Type B pancreatic cell (in vitro differentiated cells): ENCODE measurements at places on chromosomes 3 and 15.

DNA sequence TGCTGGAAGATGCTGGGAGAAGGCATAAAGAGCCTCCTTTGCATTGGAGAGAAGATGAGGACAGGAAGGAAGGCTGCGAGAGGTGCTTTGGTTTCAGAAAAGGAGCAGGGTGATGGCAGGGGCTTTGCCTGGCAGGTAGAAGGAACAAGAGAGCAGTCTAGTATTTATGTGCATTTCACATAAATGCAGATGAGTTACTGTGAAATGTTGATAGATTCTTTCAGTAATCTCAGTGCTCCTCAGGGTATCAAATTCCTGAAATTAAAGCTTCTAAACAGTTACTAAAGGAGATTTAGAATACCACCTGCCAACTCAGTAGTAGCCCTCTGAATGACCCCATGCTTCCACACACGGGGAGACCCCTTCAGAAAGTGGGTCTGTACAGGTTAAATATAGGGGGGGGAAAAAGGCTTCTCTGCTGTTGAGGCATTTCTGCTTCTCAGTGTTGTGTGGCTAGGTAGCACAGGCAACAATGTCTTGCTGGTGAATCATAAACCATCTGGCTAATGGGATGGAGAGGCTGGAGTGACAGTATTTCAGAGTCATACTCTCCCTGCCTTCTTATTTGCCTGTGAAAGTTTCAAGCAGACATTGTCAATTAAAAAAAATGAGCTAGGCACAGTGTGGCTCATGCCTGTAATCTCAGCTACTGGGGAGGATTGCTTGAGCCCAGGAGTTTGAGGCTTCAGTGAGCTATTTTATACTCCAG, 14.3 kb upstream of the FBXL22 start:
- no peak for DNase-seq

DNA sequence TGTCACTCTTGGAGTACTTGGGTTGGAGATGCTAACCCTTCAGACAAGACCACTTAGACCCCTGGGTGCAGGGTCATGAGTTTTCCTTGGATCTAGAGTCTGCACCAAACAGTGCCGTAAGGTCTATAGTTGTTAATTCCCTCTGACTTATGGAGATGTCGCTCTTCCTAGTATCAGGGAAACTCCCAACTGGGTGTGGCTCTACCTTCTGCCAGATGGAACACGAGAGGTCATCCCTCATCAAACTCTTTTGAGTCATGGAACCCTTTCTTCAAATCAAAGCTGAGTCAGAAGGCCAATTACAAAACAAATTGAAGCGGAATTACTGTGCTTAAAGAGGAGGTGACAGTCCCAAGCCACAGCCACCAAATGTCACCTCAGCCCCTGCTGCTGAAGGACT, 514.9 kb upstream of the PROK2 start:
- DNase-seq = no peak

DNA sequence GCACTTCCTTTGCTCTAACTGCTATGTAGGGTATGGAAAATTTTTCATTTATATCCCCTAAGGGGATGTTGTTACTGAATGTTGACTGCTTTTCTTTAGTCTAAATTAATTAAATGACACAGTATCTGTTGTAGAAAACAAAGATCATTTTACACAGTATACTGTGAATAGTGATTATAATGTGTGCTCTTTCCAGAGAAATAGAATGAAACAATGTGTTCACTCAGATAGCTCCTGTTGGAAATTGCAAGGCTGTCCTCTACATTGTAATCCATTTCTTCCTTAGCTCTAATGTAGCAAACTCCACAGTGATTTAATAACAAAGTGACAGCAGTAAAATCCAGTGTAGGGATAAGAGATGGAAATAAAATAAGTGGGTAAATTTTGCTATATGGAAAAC, 159.0 kb upstream of the VEPH1 start:
- DNase-seq = no peak

- no peak for DNase-seq
Observed at GRCh38 chr15:43911235-43911781, 84.5 kb downstream of the WDR76 start.

GRCh38 chr15:44194323-44195150, 534 bp downstream of the FRMD5 start:
- DNase-seq = peak; percentile 70

- DNase-seq = no peak
Observed at GRCh38 chr3:137304313-137305056, 346.7 kb downstream of the IL20RB start.

DNA sequence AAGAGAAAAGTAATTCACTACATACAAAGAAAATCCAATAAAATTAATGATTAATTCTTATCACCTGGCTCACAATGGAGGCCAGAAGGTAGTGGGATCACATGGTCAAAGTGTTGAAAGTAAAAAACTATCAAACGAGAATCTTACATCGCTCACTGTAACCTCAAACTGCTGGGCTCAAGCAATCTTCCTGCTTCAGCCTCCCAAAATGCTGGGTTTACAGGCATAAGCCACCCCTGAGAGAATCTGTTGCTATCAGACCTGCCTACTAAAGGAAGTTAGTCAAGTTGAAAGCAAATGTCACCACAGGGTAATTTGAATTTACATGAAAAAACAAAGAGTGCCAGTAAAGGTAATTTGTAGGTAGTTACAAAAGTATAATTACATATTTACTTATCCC, 103.3 kb downstream of the PCCB start:
- no peak for DNase-seq

- DNase-seq = no peak
Observed at GRCh38 chr15:70390723-70391122, 293.0 kb upstream of the TLE3 start.

DNA sequence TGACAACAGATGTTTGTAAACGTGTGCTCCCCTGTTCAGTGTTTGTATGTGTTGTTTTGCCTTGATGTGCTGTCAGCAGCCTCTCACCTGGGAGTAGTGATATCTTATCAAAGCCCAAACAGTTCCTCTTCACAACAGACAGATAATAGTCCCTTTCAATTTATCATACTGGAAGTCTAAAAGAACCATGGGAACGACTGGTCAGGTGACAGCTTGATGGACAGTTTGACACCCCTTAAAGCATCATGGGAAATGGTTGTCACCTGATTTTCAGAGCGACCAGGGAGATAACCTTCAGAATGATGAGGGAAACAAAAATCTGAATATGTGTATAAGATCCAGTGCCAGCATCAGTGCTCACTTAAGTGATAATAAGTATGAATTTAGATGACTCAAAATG, 146.3 kb upstream of the SOX2 start:
- DNase-seq = no peak

- no peak for DNase-seq
Observed at GRCh38 chr3:148175214-148175613, 522.5 kb upstream of the AGTR1 start.

GRCh38 chr15:89138999-89139612, 50.9 kb downstream of the ABHD2 start:
- no peak for DNase-seq

DNA sequence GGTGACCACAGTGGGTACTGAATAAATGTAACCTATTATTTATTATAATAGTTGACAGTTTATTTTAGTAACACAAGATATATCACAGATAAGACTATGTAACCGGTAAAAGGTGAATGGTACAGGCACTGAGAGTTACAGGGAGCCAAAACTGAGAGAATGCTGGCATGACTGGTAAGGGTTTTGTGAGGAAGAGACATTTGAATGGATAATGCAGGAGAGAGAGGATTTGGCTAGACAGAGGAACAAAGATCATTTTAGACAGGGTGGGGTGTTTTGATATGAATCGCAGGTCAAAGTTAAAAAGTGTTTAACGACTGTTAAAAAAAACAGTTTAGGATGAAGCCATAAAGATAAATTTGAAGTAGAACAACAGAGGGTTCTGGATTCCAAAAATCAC, 421.1 kb downstream of the ZBTB20 start:
- DNase-seq = no peak

DNA sequence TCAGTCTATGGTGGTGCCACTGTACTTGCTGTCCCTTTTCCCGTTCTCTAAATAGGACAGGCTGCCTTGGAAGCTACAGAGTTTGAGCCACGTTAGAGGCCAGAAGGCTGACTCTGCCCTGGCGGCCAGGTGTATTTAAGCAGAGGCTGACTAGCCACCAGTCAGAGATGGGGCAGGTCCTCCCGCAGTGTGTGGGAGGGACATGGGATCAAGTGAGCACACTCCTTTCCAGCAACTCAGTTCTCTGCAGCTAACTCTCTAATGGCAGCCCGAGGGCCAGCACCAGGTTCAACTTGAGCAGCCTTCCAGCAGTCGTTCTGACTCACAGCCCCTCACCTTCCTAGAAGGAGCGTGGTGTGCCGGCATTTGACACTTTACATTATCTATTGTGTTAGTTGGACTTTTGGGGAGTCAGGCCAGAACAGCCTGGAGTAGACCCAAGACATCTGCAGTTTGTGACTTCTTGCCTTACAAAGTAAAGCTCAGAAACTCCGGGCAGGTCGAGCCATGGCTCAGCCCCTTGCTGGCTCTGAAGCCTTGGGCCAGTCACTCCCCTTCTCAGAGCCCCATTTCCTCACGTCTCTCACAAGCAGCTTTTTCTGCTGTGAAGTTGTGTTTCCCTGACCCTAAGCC, 46.7 kb upstream of the MYZAP start:
- no peak for DNase-seq

DNA sequence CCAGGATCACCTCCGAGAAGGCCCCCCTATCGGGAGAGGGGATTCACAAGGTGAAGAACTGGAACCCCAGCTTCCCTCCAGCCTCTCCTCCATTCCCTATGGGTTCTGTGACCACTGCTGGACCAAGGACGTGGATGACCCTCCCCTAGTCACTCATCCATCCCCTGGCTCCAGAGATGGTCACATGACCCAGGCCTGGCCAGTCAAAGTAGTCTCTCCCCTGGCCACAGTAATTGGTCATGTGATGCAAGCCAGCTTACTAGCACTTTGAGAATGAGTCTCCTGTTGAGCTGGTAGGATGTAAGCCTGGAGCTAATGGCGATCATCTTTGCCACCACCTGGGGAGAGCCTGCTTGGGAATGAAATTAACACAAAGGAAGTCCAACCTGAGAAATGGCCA, 3.9 kb downstream of the CAMK1 start:
- DNase-seq = no peak

- DNase-seq = no peak
Observed at GRCh38 chr15:73753250-73754130, at the start of gene INSYN1. Gene INSYN1, minus strand, starts transcription at chr15:73753351. Its CDS starts 2,221 bp downstream, at chr15:73751130.

GRCh38 chr3:185716436-185717108, 108.3 kb downstream of the IGF2BP2 start:
- DNase-seq = no peak

- no peak for DNase-seq
Observed at GRCh38 chr15:34085746-34086145, 15.9 kb downstream of the EMC7 start.

DNA sequence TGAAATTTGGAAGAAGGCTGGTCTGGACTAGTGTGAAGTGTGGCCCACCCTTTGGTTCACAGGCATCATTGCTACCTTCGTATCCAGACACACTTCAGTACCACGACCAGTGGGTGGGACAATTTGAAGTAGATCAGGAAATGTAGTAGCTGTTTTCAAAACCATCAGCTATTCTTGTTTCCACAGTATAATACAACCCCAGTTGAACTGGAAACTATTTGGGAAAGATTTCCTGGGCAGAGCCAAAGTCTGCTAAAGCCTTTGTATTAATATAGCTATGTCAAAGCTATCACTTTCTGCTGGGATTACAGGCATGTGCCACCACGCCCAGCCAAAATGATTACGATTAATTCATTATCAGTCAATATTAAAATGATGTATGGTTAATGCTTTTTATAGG, 298.8 kb upstream of the RASGRP1 start:
- no peak for DNase-seq

- DNase-seq = peak; percentile 47
Observed at GRCh38 chr15:68385671-68386586, 46.0 kb downstream of the ITGA11 start.

GRCh38 chr3:16668776-16669545, 63.7 kb upstream of the DAZL start:
- no peak for DNase-seq

- DNase-seq = no peak
Observed at GRCh38 chr15:98422130-98422478, 226.2 kb upstream of the IGF1R start.

- no peak for DNase-seq
Observed at GRCh38 chr3:82636177-82636576, 874.7 kb upstream of the GBE1 start.

GRCh38 chr3:184540777-184541681, 20.6 kb upstream of the EPHB3 start:
- peak; percentile 81 for DNase-seq

- no peak for DNase-seq
Observed at GRCh38 chr15:88635318-88635717, 3.5 kb upstream of the ISG20 start.

DNA sequence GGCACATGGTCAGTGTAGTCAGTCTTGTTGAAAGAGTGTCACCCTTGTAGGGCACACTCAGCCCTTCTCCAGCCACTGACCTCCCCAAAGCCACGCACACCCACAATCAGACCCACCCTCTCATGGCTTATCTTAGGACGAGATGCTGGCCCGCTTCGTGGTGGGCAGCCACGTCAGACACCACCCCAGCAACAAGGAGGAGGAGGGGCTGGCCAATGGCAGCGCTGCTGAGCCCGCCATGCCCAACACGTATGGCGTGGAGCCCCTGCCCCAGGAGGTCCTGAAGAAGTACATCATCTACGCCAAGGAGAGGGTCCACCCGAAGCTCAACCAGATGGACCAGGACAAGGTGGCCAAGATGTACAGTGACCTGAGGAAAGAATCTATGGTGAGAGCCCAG, 10.1 kb upstream of the PODXL2 start:
- no peak for DNase-seq

GRCh38 chr15:39358441-39359041, 222.3 kb upstream of the THBS1 start:
- DNase-seq = no peak

DNA sequence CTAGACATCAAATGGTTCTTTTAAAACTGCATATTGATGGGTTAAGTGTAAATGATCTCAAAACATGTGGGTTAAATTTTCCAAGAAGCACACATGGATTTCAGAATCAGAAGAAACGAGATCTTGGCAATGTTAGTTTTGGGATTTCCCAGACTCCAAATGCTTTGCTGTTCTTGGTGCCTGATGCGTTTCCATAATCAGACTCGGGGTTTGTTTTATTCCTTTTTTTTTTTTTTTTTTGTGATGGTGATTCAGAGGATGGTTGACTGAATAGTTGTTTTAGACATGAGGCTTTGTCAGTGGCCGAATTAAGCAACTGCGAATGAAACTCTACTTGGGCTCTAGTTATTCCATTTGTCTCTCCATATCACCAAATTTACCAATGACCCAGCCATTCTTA, 52.2 kb upstream of the FAM98B start:
- DNase-seq = no peak

DNA sequence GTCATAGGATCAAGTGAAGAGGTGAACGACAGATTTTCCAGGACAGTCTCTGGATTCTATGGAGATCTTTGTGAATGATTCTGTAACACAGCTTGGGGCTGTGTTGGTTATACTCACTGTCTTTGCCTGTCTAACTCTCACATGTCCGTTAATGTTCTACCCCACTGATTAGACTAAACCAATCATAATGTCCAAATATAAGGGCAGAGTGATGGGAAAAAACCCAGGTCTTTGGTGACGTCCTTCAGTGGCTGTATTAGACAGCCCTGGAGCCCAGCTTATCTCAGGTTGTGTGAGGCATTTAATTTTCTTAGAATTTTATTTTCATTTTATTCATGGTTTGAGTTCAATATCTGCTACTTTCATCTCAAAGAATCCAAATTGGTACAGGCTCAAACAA, 59.3 kb upstream of the TRA2B start:
- no peak for DNase-seq

- peak; percentile 34 for DNase-seq
Observed at GRCh38 chr3:10557781-10558373, 52.5 kb upstream of the ATP2B2 start.

- no peak for DNase-seq
Observed at GRCh38 chr3:52422669-52423068, 22.2 kb downstream of the SEMA3G start.
